WTC11 (cell line): ENCODE measurements at places on chromosomes 5 and 9.

- no peak for DNase-seq
These were observed 41.5 kb downstream of the EDIL3 start for GRCh38 chr5:84343171-84343570.

DNA sequence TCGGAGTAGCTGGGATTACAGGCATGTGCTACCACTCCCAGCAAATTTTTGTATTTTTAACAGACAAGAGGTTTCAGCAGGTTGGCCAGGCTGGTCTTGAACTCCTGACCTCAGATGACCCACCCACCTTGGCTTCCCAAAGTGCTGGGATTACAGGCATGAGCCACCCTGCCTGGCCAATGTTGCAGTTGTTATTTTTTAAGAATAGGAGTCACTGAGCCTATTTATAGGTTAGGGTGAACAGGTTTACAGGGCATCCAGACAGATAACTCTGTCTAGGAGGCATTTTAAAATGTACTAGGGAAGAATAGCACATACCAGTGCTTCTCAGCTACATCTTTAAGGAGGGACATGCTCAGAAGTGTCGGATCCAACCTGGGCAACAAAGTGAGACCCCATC lies 60.1 kb upstream of the BNC2 start:
- no peak for DNase-seq

GRCh38 chr9:134440636-134441226 lies 114.5 kb downstream of the RXRA start:
- no peak for DNase-seq

- no peak for DNase-seq
These were observed 1379.3 kb upstream of the ACO1 start for GRCh38 chr9:31005086-31005665.

DNA sequence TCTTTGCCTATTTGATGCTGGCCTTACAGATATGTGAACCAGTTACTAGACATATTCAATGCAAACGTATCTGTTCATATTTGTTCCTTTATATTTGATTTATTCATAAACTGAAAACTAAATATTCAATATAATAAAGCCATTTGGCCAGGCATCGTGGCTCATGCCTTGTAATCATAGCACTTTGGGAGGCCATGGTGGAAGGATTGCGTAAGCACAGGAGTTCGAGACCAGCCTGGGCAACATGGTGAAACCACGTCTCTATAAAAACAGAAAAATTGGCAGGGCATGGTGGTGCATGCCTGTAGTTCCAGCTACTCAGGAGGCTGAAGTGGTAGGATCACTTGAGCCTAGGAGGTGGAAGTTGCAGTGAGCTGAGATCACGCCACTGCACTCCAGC lies 49.2 kb upstream of the CTNNAL1 start:
- no peak for DNase-seq

DNA sequence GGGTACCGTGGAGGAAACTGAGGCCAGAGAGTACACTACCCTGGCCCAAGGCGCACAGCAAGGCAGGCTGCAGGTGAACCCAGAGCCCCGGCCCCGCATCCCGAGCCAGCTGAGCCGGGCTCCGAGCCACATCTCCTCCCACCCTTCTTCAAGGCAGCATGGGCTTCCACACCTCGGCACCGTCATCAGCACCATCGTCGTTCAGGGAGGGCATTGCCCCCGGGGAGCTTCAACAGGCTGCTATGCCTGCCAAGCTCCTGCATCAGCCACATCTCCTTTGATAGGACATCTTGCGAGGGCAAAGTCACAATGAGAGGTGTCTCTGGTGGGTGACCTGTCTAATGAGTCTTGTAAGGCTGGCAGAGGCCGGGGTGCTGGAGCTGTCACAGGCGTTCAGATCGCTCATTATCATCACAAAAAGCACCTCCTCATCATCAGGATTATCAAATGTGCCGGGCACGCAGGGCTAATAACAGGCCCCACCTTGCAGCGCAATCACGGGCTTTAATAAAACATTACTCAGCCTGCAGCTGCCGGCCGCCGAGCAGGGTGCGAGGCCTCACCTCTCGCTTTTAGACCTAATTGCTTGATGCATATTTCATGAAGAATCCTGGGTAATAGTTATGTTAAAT lies 20.0 kb upstream of the SLC25A51 start:
- DNase-seq = no peak

DNA sequence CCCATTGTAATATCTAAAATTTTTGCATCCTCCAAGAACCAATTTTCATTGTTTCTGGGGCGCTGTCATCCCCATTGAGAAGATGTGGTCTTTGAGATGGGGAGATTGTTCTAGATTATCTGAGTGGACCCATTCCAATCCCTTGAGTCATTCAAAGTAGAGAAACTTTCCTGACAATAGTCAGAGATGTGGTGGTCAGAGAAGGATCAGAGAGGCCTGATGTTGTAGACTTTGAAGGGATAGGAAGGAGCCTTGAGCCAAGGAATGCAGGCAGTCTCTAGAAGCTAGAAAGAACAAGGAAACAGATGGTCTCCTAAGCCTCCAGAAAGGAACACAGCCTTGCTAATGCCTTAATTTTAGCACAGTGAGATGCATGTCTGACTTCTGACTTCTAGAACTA lies 80.4 kb downstream of the TEK start:
- no peak for DNase-seq

DNA sequence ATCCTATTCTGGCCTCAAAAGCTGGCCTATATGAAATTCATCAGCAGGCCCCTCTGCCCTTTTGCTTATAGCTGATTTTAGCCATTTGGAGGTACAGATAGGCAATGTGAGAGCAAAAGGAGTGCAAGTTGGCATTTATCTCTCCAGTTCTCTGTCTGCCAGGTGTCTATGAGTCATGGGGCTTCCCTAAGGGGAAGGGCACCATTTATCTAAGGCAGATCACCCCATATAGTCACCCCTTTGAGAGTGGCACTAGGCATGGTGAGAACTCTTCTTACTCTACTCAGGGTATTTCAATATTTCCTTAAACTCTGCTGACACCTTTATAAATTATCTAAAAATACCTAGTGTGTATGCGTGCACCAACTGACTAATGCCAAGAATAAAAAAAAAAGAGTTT lies 314.7 kb upstream of the CDH6 start:
- no peak for DNase-seq

- no peak for DNase-seq
These were observed 305.7 kb downstream of the ACTL7B start for GRCh38 chr9:108550106-108550505.

- DNase-seq = no peak
These were observed 15.6 kb downstream of the COL27A1 start for GRCh38 chr9:114170771-114171461.

- DNase-seq = no peak
These were observed 25.7 kb downstream of the SLC1A1 start for GRCh38 chr9:4515958-4516375.

GRCh38 chr5:31805785-31806400 lies 167.0 kb downstream of the PDZD2 start:
- no peak for DNase-seq

- DNase-seq = peak; percentile 36
These were observed 178.8 kb downstream of the SPOCK1 start for GRCh38 chr5:137320056-137321045.

GRCh38 chr5:21173526-21173925 lies 1185.5 kb upstream of the CDH18 start:
- DNase-seq = no peak

GRCh38 chr9:135249711-135250110 lies 162.2 kb downstream of the OLFM1 start:
- DNase-seq = no peak

- no peak for DNase-seq
These were observed 393.0 kb downstream of the CDH12 start for GRCh38 chr5:22460189-22460588.

- no peak for DNase-seq
These were observed 42.1 kb downstream of the WDR41 start for GRCh38 chr5:77449981-77450380.

- DNase-seq = no peak
These were observed 219.6 kb downstream of the PLK2 start for GRCh38 chr5:58240322-58240721.

GRCh38 chr5:64947031-64947430 lies 178.3 kb downstream of the CWC27 start:
- DNase-seq = no peak

DNA sequence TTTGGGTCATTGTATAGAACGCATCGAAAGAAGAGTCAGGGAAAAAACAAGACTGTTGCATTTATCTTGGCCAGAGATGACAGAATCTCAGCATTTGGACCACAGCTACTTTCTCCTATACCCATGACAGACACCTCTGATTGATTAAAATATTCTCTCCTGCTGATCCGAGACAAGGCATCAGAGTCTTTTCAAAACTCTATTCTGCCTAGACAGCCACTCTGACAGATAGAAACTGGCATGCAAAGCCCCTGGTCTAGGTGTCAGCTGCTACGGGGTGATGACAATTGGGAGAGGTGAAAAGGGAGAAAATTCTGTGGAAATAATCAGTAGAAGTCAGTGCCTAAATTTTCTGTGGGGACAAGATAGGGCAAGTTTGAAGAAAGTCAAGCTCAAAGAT lies 152.2 kb downstream of the PIK3R1 start:
- no peak for DNase-seq

DNA sequence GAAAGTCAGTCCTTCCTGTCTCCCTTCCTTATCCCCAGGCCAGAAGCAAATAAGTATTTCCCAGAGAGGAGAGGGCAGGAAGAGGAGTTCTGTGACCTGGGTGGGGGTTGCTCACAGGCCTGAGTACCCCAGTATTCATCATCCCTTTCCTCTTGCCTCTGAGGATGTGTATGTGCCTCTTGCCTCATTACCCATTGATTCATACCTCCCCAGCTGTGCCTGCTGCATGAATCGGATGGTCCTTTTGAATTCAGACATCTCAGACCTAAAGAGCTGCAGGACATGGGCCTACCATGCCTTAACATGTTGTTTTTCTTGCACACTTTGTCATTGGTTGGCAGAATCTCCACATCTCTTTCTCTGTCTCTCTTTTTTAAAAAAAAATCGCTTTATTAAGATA lies 112.8 kb upstream of the SHB start:
- DNase-seq = no peak
